H1 (cell line): ENCODE measurements at places on chromosomes 2 and 18. TPM values are rescaled to one million over a fixed set of nuclear protein-coding genes. Genes with fewer than 3 reads are reported as not detected.

The HMSD gene
- 0.91 and 1.3 TPM in 2 replicates for polyA plus RNA-seq

The GORASP2 gene
- 187 and 214 TPM in 2 replicates for polyA plus RNA-seq

The NCKAP1 gene
- 48.5 and 90.8 TPM in 2 replicates for polyA plus RNA-seq

The CNDP1 gene
- polyA plus RNA-seq = 0.08 and 0.09 TPM in 2 replicates

The ZSWIM2 gene
- not detected in 2 replicates for polyA plus RNA-seq
